HuH-7.5 (cell line): ENCODE measurements at places on chromosomes 2 and 18.

- no peak for DNase-seq
These were observed 375.0 kb upstream of the ZEB2 start for GRCh38 chr2:144894612-144895599.

GRCh38 chr2:25833566-25833965 lies 44.7 kb downstream of the ASXL2 start:
- no peak for DNase-seq

- no peak for DNase-seq
These were observed 1896.8 kb upstream of the CELF4 start for GRCh38 chr18:39462436-39462835.

DNA sequence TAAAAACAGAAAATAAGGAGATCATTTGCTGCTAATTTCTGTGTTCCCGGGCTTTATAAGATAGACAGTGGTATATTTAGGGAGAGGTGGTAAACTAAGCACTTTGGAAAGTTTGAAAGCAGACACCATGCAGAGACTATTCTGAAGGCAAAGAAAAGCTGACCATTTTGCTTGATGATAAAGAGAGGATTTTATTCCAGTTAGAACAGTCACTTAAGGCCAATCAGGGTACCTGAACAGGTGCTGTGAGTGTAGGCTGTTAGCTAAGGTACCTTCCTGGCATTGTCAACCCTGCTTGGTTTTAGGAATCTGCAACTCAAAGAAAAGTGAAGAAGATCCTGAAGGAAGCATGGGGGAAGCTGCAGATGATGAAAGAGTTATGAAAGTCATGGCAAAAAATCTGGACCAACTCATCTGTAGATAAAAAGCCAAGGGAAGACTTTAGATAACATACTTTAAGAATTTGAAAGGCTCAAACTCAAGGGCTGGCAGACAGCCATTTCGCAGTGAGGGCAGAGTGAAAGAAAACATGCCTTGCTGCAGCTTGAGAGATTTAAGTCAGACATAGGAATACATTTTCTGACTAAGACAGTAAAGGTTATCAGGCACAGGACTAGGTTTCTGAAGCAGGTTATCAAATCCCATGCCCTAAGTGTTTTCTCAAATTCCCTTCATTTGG lies 80.1 kb upstream of the ARL5A start:
- no peak for DNase-seq

DNA sequence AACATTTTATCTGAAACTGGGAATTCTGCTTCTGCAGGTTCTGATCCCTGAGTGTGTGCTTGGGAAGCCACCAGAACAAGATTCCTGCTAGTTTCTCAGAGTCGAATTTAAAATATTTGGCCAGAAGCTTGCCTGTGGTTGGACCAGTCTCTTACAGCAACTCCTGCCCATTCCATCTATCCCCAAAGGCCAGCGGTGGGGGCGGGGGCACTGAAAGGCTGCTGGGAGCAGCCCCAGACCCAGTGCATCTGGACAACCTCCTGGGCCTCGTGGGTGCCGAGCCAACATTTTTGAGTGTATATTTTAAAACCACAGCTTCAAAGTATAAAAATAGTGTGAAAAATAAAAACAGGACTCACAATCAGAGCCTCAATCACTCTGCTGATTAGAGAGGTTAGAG lies 38.6 kb upstream of the ZFP36L2 start:
- DNase-seq, result no peak

- no peak for DNase-seq
These were observed at the start of gene SIGLEC15 for GRCh38 chr18:45825258-45826044. Gene SIGLEC15, plus strand, starts transcription at chr18:45825675. Its CDS starts 54 bp downstream, at chr18:45825729.

- DNase-seq, result no peak
These were observed 249.9 kb downstream of the PARD3B start for GRCh38 chr2:204795156-204795555.

DNA sequence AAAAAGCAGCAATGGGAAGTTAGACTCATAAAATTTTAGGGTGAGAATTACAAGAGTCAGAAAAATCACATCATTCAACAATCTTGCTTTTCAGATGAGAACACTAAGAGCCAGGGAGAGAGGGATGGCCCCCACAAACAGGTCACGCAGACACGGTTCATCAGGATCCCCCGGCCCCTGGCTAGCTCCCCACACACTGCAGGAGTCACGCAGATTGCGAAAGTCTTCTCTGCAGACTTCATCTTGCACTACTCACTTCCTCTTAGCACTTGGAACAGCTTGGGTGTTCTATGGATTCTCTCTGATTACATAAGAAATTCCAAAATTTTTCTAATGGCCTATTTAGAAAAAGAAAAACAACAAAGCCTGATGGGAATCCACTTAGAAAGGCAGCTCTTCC lies 21.6 kb upstream of the SULT1C2 start:
- DNase-seq, result no peak

DNA sequence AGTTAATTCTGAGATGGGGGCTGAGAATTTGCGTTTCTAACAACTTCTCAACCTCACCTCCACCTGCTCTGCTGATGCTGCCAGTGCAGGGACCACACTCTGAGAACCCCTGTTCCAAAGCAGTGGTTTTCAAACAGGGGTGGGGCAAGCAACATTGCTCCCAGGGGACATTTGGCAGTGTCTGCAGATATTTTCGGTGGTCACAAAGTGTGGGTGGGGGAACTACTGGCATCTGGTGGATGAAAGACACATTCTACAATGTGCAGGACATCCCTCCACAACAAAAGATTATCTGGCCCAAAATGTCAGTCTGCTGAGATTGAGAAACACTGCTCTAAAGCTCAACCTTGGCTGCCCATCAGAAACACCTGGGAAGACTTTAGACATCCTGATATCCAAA lies 188.7 kb upstream of the SATB2 start:
- no peak for DNase-seq

DNA sequence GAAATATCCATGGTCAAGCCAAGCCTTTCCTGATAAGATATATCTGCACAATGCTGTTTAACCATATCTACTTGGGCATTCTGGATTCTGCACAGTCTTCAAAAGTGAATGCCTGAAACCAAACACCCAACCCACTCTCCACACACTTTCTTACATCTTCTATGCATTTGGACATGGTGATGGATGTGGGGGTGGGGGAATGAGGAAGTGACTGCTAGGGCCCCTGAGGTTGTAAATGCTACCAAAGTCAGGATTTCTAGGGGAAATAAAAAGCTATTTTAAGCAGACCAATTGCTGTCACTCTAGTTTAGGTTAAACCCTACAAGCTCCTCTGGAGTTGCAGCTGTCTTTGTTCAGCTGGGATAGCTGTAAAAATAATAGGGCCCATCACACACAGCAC lies 26.7 kb upstream of the TGFA start:
- DNase-seq, result no peak

GRCh38 chr2:165876269-165876668 lies 77.3 kb downstream of the TTC21B start:
- DNase-seq, result no peak

DNA sequence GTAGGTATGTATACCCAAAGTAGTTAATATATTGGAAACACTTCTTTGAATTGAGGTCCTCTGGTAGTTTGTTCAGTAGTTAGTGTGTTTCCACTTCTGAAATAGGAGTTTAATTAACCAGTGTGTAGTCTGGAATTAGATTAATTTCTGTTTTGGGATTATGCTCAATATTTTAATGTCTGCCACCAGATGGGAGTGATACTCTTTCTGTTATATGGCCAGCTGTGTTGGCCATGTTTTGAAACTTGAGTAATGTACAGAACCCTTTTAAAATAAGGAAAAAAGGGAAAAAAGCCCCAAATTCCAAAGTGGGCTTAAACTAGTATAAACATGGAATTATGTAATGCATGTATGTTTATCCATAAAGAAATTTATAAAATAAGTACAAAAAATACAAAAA lies 147.7 kb downstream of the CTNNA2 start:
- no peak for DNase-seq

DNA sequence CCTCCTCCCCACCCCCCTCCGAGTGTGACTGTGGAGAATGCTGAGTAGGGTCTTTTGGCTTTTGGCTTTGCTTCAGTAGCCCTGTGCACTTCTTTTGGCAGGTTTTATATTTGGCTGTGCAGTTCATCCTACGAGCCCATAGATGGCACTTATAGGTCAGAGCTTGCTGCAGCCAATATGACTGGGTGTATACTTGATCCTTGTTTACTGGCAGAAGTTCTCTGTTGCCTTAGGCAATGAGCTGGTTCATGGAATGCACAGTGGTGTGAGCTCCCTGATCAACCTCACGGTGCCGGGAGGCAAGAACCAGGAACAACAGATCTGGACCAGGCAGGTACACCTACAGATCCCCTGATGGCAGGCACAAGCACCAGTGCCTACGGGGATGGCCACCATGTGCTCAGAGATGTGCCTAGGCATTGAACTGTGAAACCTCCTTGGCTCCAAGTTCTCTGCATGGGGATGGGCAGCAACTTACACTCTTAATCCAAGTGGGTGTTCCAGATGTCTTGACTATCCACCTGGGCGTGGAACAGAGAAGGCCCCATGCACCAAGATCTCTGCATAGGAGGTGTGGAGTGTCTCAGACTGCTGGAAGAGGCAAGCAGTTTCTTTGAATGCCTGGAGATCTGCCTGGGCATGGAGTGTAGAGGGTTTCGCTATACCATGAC lies 190.4 kb downstream of the KIAA1328 start:
- peak; percentile 4 for DNase-seq

DNA sequence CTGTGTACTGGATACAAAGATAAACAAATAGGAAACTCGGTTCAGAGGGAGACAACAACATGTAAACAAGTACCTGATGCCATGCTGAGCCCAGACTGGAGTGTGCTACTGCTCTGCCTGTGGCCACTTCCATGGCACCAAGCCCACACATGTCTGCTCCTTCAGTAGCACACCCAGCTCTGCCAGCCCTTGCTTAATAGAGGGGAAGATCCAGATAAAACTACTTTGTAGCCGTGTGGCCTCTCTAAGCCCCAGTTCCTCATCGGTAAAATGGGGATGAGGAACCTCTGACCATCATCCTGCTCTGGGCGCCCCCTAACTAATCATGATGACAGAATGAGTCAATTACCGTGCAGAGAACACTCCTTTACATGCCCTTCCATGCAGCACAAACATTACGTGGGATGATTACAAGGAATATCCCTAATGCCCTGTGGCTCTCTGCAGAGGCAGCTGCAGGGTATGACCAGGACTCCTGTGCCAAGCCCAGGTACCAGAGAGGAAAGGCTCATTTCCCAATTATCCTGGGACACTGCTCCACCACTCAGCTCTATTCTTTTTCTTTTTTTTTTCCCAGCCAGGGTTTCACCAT lies 34.9 kb downstream of the DNMT3A start:
- DNase-seq, result no peak

DNA sequence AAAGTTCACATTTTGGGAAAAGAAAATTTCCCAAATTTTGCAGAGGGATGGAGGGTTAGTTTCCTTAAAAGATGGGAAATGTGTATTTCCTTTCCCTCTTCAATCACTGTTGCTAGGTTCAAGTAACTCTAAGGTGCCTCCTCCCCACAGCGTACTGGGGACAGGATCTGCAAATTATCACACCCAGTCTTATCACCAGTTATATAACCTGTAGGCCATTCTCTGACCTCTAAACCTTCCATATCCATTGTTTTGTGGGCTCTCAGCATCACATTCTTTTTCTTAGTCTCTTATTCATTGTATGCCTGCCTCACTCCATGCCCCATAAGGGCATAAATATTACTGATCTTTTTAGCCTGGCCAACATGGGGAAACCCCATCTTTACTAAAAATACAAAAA lies 3.6 kb upstream of the MTHFD2 start:
- no peak for DNase-seq

- no peak for DNase-seq
These were observed 130.9 kb downstream of the TMEM17 start for GRCh38 chr2:62375113-62375420.

GRCh38 chr2:152613235-152613634 lies 104.0 kb downstream of the PRPF40A start:
- no peak for DNase-seq

- DNase-seq, result no peak
These were observed 11.4 kb upstream of the KCNG2 start for GRCh38 chr18:79786304-79786703.

DNA sequence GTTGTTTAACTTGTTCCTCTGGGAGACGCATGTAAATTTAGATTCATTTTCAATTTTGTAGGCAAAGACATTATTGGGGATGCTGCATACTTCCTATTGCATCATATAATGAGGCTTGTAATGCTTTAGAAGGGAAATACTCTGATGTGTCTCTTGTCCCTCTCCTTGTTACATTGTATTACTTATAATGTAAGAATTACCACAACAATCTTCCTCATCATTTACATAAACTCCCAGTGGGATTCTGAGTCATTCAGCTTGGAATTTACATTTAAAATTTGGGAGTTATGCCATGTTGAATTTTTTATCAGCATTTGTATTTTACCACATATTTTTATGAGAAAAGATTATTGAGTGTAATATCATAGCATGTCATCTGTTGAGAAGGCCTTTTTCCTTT lies 963.4 kb upstream of the NRXN1 start:
- DNase-seq, result no peak

DNA sequence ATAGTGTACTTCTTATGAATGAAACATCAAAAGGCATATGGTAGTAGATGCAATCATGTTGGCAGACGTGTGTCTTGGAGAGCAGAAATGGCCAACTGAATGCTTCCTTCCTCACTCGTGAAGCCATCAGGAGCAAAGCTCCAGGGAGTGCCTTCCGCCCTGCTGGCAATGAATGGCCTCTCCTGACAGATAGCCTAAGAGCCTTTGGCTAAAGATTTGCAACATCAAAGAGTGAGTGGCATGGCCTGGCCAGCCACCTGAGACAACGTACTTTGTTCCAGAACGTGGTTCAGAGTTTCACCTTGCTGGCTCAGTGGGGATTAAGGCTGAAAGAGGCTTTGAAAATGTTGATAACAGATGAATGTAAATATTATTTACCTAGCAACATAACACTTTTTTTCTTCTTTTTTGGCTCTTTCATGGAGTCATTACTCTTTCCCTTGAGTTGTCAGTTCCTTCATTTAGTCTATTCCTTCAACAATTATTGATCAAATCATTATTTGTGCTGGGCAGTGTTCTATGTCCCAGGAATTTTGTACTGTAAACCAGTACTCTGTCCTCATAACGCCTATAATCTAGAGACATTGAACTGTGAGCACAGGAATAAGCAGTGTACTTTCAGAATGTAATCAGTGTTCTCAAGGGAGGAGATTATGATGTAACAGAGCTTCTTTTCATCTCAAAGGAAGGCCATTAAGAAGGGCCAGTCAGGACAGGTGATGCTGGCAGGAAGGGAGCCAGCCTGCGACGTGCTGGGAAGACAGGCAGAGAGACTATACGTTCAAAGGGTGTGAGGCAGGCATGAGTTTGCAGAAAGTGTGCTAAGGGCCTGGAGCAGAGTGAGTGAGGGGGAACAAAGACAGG lies 59.4 kb upstream of the SH3RF3 start:
- no peak for DNase-seq

GRCh38 chr2:82852787-82853186 lies 1606.3 kb downstream of the SUCLG1 start:
- DNase-seq, result no peak
